Left ventricle myocardium inferior (tissue), 1 donor: ENCODE measurements at places on chromosomes 5 and 9. TPM values are rescaled to one million over a fixed set of nuclear protein-coding genes. Genes with fewer than 3 reads are reported as not detected.

The SLC36A2 gene
- total RNA-seq, result 0.16 TPM

The SLC28A3 gene
- 0.16 TPM for total RNA-seq

The GPRIN1 gene
- 0.58 TPM for total RNA-seq

The CARD6 gene
- 6.1 TPM for total RNA-seq

The CCDC152 gene
- total RNA-seq, result 0.80 TPM

The EMB gene
- 16.6 TPM for total RNA-seq

The FIBCD1 gene
- 0.58 TPM for total RNA-seq

The OCLN gene
- total RNA-seq, result 2.0 TPM

The HMCN2 gene
- 5.5 TPM for total RNA-seq

The SELENOP gene
- 213 TPM for total RNA-seq

The CDKN2B-AS1 gene
- 0.30 TPM for total RNA-seq

The BTNL3 gene
- not detected for total RNA-seq

The PRR7 gene
- total RNA-seq, result 2.1 TPM

The TAS2R1 gene
- total RNA-seq, result not detected

The SUB1 gene
- 222 TPM for total RNA-seq

GRCh38 chr5:176360894-176361436, 599 bp downstream of the KIAA1191 start:
- H3K27me3 ChIP-seq, result no peaks in the 10 kb centered on the region
- peaks cover 53% of the 10 kb centered on the region for H3K4me1 ChIP-seq
- no peak for DNase-seq
- peak overlapping the region; percentile 85 for H3K27ac ChIP-seq

- no peak overlapping the region for H3K4me3 ChIP-seq
- no peaks in the 10 kb centered on the region for H3K27me3 ChIP-seq
- H3K27ac ChIP-seq, result no peak overlapping the region
- no peaks in the 10 kb centered on the region for H3K4me1 ChIP-seq
- H3K36me3 ChIP-seq, result no peaks in the 10 kb centered on the region
- no peak for DNase-seq
Measured at GRCh38 chr5:166581826-166582225, 1709.6 kb upstream of the WWC1 start.

DNA sequence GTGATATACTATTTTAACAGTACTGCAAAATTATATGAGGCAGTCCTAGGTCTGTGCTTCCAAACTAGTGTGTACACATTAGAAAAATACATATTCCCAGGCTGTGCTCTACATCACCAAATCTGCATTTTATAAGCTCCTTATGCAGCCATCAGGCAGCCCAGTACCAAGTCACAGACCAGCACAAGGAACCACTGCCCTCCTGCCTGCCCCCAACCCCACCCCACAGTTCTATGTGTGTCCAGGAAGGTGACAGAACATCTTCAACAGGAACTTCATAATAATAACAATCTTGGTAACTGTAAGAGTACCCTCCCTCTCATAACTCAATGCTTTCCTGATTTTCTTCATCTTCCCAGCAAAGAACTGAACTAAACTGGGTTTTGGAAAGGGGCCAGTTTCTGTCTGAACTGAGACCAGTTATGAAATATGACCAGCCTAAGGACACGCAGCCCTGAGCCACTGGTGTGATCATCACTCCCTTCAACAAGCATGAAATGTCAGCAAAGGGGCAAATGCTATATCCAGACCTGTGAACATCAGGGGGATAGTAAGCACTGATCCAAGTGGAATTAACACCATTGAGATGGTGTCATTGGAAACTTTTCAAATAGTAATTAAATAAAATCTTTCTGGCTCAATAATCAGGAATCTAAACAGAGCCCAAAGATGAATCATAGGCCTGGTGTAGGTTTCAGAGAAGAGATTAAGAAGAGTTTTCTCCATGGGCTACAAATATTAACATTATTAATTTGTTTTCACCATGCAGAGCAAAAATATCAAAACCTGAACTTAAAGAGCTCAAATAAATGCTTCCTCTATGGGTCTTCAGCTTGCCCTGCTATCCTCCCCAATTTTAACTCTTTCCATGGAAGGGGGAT, 82.1 kb downstream of the DPYSL3 start:
- no peak overlapping the region for H3K4me3 ChIP-seq
- peaks cover 11% of the 10 kb centered on the region for H3K36me3 ChIP-seq
- H3K4me1 ChIP-seq, result peaks cover 37% of the 10 kb centered on the region
- no peaks in the 10 kb centered on the region for H3K27me3 ChIP-seq
- no peak for DNase-seq
- H3K27ac ChIP-seq, result peak overlapping the region; percentile 18

GRCh38 chr9:134723491-134724190, 82.0 kb downstream of the COL5A1 start:
- H3K4me3 ChIP-seq, result no peak overlapping the region
- DNase-seq, result no peak
- H3K36me3 ChIP-seq, result no peaks in the 10 kb centered on the region
- peaks cover 17% of the 10 kb centered on the region for H3K4me1 ChIP-seq
- H3K27me3 ChIP-seq, result no peaks in the 10 kb centered on the region

DNA sequence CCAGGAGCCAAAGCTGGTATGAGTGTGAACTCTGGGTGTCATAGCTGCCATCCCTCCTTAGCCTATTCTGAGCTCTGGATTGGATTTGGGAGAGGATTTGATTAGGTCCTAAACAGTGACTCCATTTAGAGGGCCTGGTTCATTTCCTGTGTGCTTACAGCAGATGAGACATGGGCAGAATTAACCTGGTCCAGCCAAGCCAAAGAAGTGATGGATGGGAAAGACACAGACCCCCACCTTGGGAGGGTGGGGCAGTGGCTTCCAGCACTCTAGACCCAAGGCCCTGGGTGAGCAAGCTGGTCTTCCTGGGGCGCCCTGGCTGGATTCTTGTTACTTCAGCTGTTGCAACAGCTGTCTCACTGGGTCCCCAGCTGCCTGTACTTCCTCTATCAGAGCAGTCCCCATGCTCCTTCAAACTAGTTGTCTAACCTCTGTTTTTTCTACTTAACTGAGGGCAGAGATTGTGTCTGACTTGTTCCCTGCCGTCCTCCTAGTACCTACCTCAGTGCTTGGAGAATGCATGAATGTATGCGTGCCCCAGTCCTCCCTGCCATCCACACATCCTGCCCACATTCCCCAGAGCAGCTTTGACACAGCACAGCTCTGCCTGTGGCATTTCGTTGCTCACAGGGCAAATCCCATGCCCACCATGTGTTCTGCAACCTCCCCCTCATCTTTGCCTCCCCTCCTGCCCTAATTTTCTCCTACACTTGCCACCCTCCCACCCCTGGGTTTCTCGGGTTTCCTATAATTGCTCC, 115.9 kb downstream of the RGS3 start:
- H3K36me3 ChIP-seq, result peaks cover 13% of the 10 kb centered on the region
- H3K4me1 ChIP-seq, result peaks cover 98% of the 10 kb centered on the region
- peak; percentile 63 for DNase-seq
- no peak overlapping the region for H3K4me3 ChIP-seq
- H3K27me3 ChIP-seq, result no peaks in the 10 kb centered on the region

- H3K4me1 ChIP-seq, result no peaks in the 10 kb centered on the region
- H3K4me3 ChIP-seq, result no peak overlapping the region
- H3K36me3 ChIP-seq, result no peaks in the 10 kb centered on the region
- H3K27ac ChIP-seq, result no peak overlapping the region
- H3K27me3 ChIP-seq, result peaks cover 15% of the 10 kb centered on the region
- no peak for DNase-seq
Measured at GRCh38 chr9:117616431-117616831, 87.8 kb upstream of the TLR4 start.

GRCh38 chr5:131262953-131263541, 806 bp upstream of the CDC42SE2 start:
- H3K27ac ChIP-seq, result peak overlapping the region; percentile 90
- H3K36me3 ChIP-seq, result no peaks in the 10 kb centered on the region
- H3K4me3 ChIP-seq, result peak overlapping the region; percentile 98
- H3K27me3 ChIP-seq, result no peaks in the 10 kb centered on the region
- H3K4me1 ChIP-seq, result peaks cover 35% of the 10 kb centered on the region

DNA sequence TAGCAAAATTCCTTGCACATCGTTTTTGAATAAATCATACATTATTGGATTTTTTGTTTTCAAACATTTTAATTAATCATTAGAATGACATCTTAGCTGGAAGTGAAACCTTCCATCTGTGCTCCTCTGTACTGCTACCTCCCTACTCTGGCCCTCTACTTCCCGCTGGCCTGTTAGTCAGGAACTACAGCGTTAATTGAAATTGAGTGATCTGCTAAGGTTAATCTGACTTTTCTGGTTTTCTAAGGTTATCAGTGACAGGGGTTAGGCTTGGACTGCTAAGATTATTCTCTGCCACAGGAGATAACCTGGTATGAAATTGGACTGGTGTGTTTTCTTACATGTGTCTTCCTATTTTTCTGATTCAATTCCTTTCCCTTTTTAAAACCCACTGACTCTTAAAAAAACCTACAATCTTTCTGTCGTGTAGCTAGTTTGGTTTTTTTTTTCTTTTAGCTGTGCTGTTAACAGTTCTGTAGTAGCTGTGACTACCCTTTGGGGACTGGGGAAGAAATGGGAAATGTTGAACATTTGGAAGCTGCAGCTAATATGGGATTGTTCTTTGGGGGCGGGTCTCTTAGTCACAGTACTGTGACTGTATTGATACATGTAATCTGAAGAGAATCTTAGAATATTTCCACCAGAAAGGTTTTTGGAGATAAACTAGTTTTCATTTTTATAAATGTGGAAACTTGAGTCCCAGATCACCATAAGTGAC, 4.6 kb downstream of the KIF2A start:
- H3K27me3 ChIP-seq, result no peaks in the 10 kb centered on the region
- H3K27ac ChIP-seq, result no peak overlapping the region
- H3K4me3 ChIP-seq, result no peak overlapping the region
- no peaks in the 10 kb centered on the region for H3K36me3 ChIP-seq

- no peak overlapping the region for H3K4me3 ChIP-seq
- peaks cover 32% of the 10 kb centered on the region for H3K4me1 ChIP-seq
- no peak for DNase-seq
- peaks cover 100% of the 10 kb centered on the region for H3K27me3 ChIP-seq
Measured at GRCh38 chr9:967436-967835, 9.0 kb upstream of the DMRT3 start.

- H3K4me3 ChIP-seq, result no peak overlapping the region
- H3K27ac ChIP-seq, result no peak overlapping the region
- no peaks in the 10 kb centered on the region for H3K36me3 ChIP-seq
- DNase-seq, result no peak
- no peaks in the 10 kb centered on the region for H3K27me3 ChIP-seq
Measured at GRCh38 chr5:74579215-74579614, 61.3 kb downstream of the ENC1 start.

- no peak overlapping the region for H3K4me3 ChIP-seq
- H3K27me3 ChIP-seq, result peaks cover 16% of the 10 kb centered on the region
- no peak for DNase-seq
Measured at GRCh38 chr9:76913467-76913866, 7.6 kb upstream of the PRUNE2 start.

DNA sequence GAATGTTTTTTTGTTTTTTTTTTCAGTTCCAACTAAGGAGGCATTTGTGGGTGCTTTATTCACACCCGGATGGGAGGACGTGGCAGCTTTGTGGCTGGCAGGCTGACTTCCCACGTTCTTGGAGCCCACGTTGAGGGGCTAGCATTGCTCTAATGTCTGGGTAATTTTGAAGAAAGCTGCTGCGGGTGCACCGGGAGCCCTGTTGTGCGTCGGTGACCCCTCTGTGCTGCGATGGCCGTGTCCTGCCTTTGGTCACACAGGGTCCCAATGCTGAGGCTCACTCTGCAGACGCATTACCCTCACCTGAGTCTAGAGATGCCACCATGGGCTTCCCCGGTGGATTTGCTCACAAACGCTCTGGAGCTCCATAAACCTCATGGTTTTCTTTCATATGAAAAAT, 34.2 kb downstream of the NDUFS6 start:
- H3K36me3 ChIP-seq, result peaks cover under 1% of the 10 kb centered on the region
- peaks cover 44% of the 10 kb centered on the region for H3K27me3 ChIP-seq
- peaks cover 34% of the 10 kb centered on the region for H3K4me1 ChIP-seq
- no peak overlapping the region for H3K27ac ChIP-seq

DNA sequence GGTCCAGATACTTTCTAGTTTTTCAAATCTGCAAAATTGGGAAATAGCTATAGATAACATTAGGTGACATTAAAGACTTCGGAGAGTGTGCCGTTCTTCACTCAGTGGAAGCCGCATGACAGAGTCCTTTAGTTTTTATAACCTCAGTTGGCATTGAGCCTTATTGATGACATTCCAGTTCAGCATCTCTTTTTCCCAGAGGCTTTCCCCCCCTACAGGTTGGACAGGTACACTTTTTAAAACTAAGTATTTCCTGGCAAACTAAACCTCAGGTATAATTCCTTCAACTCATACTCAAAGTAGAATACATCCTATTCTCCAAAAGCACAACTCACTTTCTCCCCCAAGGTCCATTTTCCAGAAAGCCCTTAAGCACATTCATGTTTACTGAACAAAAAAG, 58.7 kb downstream of the SLC46A2 start:
- peaks cover 23% of the 10 kb centered on the region for H3K4me1 ChIP-seq
- peaks cover 5% of the 10 kb centered on the region for H3K36me3 ChIP-seq
- DNase-seq, result no peak

- no peak overlapping the region for H3K4me3 ChIP-seq
- H3K36me3 ChIP-seq, result no peaks in the 10 kb centered on the region
- H3K27me3 ChIP-seq, result no peaks in the 10 kb centered on the region
- no peak overlapping the region for H3K27ac ChIP-seq
Measured at GRCh38 chr9:73683862-73684591, 532.4 kb downstream of the ANXA1 start.

- H3K36me3 ChIP-seq, result no peaks in the 10 kb centered on the region
- no peak overlapping the region for H3K27ac ChIP-seq
- DNase-seq, result no peak
- no peak overlapping the region for H3K4me3 ChIP-seq
- peaks cover 10% of the 10 kb centered on the region for H3K4me1 ChIP-seq
- no peaks in the 10 kb centered on the region for H3K27me3 ChIP-seq
Measured at GRCh38 chr5:124876983-124877382, 130.5 kb upstream of the ZNF608 start.

GRCh38 chr9:113511856-113512761, 48.6 kb downstream of the RGS3 start:
- DNase-seq, result no peak
- H3K27ac ChIP-seq, result peak overlapping the region; percentile 87
- peaks cover 54% of the 10 kb centered on the region for H3K4me1 ChIP-seq
- H3K27me3 ChIP-seq, result no peaks in the 10 kb centered on the region
- peaks cover 62% of the 10 kb centered on the region for H3K36me3 ChIP-seq
